ENCODE measurements at places on chromosomes 4 and X. TPM values are rescaled to one million over a fixed set of nuclear protein-coding genes. Genes with fewer than 3 reads are reported as not detected.

GRCh38 chr4:105652286-105652888 is 56.1 kb downstream of the INTS12 start:
- H3K36me3 ChIP-seq, result no peaks in the 10 kb centered on the region
- no peak for DNase-seq
- no peaks in the 10 kb centered on the region for H3K27me3 ChIP-seq
- no peaks in the 10 kb centered on the region for H3K4me1 ChIP-seq

- no peak overlapping the region for H3K4me3 ChIP-seq
- H3K4me1 ChIP-seq, result no peaks in the 10 kb centered on the region
- DNase-seq, result no peak
- no peaks in the 10 kb centered on the region for H3K27me3 ChIP-seq
Measured at GRCh38 chrX:7841084-7841805, 1.7 kb upstream of the VCX start.

Gene HEPH
- 6.9 TPM for total RNA-seq

DNA sequence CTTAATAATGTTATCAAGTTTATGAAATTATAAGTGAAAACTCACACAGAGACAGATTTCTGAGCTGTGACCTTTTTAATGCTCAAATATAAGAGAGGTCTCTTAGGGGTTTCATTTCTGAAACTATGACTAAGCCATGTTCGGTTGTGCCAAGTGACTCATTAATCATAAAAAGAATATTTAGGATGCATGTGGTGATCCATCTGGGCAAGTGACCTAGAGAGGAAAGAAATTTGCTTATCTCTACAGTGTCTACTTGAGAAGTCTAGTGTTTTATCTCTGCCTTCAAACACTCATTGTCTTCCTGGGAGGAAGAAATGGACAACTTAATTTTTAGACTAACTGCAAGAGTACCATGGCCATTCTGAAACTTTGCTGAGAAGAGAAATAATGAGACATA is 545.3 kb upstream of the GRID2 start:
- H3K27me3 ChIP-seq, result no peaks in the 10 kb centered on the region
- no peak overlapping the region for H3K27ac ChIP-seq
- no peaks in the 10 kb centered on the region for H3K4me1 ChIP-seq
- DNase-seq, result no peak
- no peaks in the 10 kb centered on the region for H3K36me3 ChIP-seq

Gene LETM1
- total RNA-seq, result 32.1 TPM

Gene LGI2
- 0.05 TPM for total RNA-seq

DNA sequence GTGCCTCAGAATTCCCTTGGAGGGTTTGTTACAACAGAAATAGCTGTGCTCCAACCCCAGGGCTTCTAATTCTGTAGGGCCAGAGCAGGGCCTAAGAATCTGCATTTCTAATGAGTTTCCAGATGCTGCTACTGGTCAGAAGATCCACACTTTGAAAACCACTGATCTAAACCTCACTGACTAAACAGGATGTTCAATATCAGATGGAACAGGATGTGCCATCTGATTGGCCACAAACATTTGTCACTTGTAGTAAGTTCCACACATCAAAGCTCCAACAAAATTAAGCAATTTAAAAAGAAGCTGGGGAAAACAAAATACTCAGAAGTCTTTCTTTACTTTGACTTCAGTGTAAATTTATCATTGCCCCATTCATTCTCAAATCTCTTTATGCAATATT is 14.3 kb downstream of the CASK start:
- no peaks in the 10 kb centered on the region for H3K36me3 ChIP-seq
- H3K27ac ChIP-seq, result no peak overlapping the region
- no peak for DNase-seq
- H3K27me3 ChIP-seq, result no peaks in the 10 kb centered on the region
- no peak overlapping the region for H3K4me3 ChIP-seq

DNA sequence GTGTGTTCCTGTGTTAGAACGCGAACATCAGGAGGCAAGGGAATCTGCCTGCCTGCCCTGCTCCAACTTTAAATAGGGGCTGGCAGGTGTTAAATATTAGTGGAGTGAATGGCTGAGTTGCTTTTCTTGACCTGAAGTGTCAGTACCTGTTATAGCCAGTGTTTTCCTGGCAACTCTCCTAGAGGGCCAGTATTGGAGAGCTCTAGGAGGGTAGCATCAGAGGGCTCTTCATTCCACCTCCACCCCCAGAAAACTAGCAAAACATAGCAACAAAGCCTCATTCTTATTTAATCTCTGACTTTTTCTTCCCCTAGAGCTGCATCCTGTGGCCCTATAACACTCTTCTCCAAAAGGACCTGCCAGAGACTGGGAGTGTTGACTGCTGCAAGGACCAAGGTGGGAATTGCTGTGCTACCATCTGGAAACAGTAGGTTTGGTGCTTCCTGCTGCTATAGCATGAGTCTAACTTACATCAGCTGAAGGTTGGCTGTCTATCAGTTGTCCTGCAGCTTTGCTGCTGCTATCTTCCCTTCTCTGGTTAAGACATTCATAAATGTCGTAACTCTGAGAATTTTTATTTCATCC is 33.5 kb downstream of the SGMS2 start:
- H3K4me1 ChIP-seq, result no peaks in the 10 kb centered on the region
- H3K27ac ChIP-seq, result no peak overlapping the region
- H3K36me3 ChIP-seq, result no peaks in the 10 kb centered on the region
- no peak for DNase-seq
- no peaks in the 10 kb centered on the region for H3K27me3 ChIP-seq

DNA sequence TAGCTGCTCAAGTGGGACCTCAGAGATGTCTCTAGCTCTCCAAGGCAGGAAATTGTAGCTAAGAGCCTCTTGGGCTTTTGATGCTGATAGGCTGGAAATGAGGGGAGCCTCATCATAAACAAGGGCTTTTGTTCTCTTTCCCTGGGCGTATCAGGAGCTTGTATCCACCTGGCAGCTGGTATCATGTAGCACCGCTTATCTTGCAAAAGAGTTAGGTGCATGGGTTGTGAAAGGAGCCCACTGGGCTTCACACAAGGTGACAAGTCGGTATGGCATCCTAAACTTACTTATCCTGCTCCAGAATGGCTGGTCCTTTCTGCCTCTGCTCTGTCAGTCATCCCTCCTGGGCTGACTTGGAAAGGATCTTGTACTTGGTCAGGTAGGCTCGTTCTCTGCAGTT is 565.8 kb downstream of the GRXCR1 start:
- H3K4me1 ChIP-seq, result no peaks in the 10 kb centered on the region
- no peak overlapping the region for H3K27ac ChIP-seq
- H3K4me3 ChIP-seq, result no peak overlapping the region
- no peaks in the 10 kb centered on the region for H3K27me3 ChIP-seq
- no peaks in the 10 kb centered on the region for H3K36me3 ChIP-seq

DNA sequence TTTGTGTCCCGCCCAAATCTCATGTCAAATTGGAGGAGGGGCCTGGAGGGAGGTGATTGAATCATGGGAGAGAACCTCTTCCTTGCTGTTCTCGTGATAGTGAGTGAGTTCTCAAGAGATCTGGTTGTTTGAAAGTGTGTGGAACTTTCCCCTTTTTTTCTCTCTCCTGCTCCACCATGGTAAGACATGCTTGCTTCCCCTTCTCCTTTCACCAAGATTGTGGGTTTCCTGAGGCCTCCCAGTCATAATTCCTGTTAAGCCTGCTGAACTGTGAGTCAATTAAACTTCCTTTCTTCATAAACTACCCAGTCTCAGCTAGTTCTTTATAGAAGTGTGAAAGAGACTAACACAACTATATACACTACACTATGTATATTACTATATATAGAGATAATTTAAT is 697.8 kb upstream of the HS3ST1 start:
- H3K4me3 ChIP-seq, result no peak overlapping the region
- DNase-seq, result no peak
- no peak overlapping the region for H3K27ac ChIP-seq
- H3K27me3 ChIP-seq, result no peaks in the 10 kb centered on the region
- no peaks in the 10 kb centered on the region for H3K36me3 ChIP-seq
- H3K4me1 ChIP-seq, result no peaks in the 10 kb centered on the region

Gene SUPT20HL1
- not detected for total RNA-seq

DNA sequence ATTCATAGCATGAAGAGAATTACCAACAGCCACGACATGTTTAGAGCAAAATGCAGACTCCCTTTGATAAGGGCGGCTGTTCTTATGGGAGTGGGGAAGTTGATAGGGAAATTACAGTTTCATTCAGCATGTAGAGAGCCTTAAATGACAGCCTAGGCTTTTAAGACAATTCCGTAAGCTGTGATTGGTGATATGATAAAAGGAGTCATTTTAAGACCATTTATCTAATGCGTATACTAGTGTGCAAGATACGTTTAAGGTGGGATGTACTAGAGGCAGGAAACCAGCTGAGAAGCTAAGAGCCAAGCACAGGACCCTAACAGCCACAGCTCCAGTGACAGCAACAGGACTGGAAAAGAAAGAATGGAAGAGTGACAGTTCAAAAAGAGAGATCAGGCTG is 102.2 kb upstream of the ZFP42 start:
- no peak overlapping the region for H3K4me3 ChIP-seq
- H3K27me3 ChIP-seq, result no peaks in the 10 kb centered on the region
- H3K36me3 ChIP-seq, result no peaks in the 10 kb centered on the region

- H3K27me3 ChIP-seq, result no peaks in the 10 kb centered on the region
- H3K4me3 ChIP-seq, result no peak overlapping the region
- peaks cover 5% of the 10 kb centered on the region for H3K4me1 ChIP-seq
- peak overlapping the region; percentile 62 for H3K27ac ChIP-seq
- no peak for DNase-seq
- H3K36me3 ChIP-seq, result no peaks in the 10 kb centered on the region
Measured at GRCh38 chr4:76737180-76737579, 160.8 kb downstream of the SOWAHB start.

DNA sequence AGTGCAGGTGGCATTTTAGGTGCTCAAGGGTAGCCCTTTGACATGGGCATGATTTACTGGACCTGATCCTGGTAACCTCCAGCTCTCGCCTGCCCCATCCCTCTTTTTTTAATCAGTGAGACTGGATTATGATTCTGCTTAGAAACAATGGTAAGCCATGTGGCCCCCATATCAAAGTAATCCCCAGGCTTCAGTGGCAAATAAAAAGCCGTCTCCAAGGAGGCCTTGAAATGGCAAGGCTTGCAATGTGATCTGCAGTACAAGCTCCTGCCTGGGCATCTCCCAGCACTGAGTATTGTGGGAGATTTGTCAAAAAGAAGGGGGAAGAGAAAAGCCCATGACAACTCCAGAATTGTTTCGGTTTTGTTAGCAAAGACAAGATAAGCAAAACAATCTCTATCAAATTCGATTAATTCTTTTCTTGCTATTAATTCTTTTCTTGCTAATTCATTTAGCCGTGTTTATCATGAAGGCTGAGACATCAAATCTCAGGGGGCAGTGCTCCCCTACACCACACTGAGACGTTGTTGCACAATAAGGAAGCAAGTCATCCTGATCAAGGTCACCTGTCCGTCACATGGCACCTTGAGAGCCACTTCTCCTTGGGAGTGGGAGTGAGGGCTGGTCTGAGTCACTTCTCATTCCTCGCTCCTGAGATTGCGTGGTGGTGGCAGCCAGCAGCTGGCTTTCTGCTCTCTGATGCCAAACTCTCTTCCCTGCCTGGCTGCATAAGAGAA is 312.7 kb upstream of the GATB start:
- no peaks in the 10 kb centered on the region for H3K36me3 ChIP-seq
- no peak overlapping the region for H3K27ac ChIP-seq
- H3K27me3 ChIP-seq, result no peaks in the 10 kb centered on the region
- DNase-seq, result no peak
- H3K4me1 ChIP-seq, result no peaks in the 10 kb centered on the region
- no peak overlapping the region for H3K4me3 ChIP-seq

DNA sequence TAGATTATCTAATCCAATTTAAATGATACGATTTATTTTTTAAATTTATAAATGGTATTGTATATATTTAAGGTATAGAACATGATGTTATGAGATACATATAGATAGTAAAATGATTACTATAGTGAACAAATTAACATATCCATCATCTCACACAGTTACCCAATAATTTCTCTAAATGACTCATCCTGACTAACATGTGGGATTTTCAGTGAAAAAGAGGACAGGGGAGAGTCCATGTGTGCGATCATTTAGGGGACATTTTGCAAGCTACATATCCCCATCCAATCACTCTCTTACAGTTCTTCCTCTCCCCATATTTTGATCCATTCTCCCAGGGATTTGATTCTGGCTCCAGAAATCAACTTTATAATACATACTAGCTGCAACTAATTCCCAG is 88.2 kb downstream of the ABCB7 start:
- H3K27me3 ChIP-seq, result no peaks in the 10 kb centered on the region
- H3K4me3 ChIP-seq, result no peak overlapping the region
- H3K36me3 ChIP-seq, result no peaks in the 10 kb centered on the region
- no peak for DNase-seq

Gene PNCK
- total RNA-seq, result 8.5 TPM

DNA sequence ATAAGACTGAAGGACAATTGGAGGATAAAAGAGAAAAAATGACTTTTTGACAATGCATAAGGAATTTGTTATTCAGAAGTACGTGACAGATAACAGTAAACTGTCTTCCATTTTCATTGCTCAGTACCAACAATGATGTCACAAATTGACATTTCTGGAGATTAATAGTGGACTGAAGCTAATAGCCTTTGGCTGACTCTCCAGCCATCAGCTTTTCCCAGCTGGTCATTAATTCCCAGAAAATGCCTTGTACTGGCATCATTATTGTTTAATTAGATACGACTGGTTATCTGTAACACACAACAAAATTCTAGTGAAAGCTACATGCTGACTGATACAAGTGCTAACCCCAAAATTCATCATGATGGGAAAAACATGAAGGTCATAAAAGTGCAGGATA is 147.9 kb upstream of the FGF13 start:
- no peak overlapping the region for H3K27ac ChIP-seq
- no peaks in the 10 kb centered on the region for H3K36me3 ChIP-seq
- no peak for DNase-seq
- H3K27me3 ChIP-seq, result no peaks in the 10 kb centered on the region

Gene AKAP4
- not detected for total RNA-seq

Gene GLOD5
- 0.41 TPM for total RNA-seq

DNA sequence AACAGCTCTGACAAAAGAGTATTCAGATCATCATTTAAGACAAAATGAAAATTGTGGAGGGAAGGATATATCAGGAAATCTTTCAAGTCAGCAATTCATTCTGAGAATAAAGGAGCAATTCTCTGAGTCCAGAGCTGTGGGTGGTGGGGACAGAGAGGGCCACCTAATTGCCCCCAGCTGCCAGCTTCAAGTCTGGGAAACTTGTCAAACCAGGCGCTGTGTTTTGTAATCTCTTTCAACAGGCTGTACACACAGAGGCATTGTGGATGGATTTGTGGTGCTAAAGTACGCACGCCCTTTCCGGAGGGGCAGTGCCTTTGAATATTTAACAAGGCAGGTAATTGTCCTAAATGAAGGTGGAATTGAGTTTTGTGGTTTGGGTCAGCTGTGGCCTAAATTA is 591.1 kb upstream of the BOD1L1 start:
- DNase-seq, result no peak
- H3K4me3 ChIP-seq, result no peak overlapping the region
- H3K27ac ChIP-seq, result no peak overlapping the region
- no peaks in the 10 kb centered on the region for H3K4me1 ChIP-seq
- no peaks in the 10 kb centered on the region for H3K36me3 ChIP-seq
- no peaks in the 10 kb centered on the region for H3K27me3 ChIP-seq

- no peaks in the 10 kb centered on the region for H3K36me3 ChIP-seq
- H3K27ac ChIP-seq, result no peak overlapping the region
- DNase-seq, result no peak
- no peaks in the 10 kb centered on the region for H3K27me3 ChIP-seq
- no peaks in the 10 kb centered on the region for H3K4me1 ChIP-seq
Measured at GRCh38 chr4:96016634-96017299, 176.9 kb downstream of the PDHA2 start.
